ENCODE measurements at places on chromosomes 11 and 22.
A peak's percentile ranks its signal among the peaks of the same experiment; 100 is the strongest.

DNA sequence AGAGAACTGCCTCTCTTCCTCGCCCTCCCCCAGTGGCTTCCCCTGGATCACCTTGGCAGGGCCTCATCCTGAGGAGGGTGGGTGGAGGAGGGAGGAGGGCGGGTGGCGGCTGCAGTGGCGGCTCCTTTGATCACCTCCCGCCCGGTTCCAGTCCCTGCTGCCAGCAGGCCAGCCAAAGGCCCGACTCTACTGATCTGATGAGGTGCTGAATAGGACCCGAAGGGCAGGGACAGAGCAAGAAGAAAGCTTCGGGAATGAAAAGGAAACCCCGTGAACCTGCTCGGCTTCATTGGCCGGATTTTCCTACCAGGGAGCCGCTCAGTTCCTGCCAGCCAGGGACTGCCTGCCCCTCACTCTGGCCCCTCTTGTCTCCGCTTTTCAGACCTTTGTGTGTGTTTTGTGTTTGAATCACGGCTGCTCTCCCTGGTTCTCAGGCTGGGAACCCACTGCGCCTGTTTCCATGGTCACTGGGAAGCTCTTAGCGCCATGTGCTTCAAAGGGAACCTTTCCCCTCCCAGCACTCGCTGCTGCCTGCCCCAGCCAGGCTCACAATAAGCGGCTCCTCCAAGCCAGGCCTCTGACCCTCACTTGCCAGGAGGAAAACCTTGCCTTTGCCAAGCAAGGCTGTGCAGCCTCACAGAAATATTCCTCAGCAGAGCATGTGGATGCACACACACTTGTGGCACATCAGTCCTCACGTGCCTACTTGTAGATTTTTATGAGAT, 56.8 kb downstream of the C22orf31 start:
- peak; percentile 86 for DNase-seq

DNA sequence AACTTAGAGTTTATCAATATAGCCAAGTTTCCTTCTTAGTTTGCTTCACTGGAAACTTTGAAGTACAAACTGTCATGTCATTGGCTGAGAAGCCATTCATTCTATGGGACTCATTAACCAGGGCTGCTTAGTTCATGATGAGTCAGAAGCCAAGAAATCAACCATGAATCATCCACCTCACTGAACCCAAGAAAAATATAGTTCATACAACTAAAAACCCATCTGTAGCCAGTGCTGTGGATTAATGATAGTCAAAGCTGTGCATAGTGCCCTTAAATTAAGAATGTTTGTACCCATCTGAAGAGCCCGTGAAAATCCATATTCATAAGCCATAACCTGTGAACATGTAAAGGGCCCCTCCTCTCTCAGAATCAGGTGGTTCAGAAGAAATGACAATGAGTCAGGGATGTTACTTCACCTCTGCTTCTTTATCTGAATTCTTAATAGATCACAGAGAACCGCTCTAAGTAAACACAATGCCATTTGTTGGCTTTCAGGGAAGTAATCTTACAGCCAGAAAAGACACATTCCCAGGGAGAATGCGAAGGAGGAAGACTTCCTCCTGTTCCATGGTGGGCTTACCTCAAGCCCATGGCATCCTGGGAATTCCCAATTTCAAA, 25.4 kb downstream of the MMP20 start:
- DNase-seq = no peak

DNA sequence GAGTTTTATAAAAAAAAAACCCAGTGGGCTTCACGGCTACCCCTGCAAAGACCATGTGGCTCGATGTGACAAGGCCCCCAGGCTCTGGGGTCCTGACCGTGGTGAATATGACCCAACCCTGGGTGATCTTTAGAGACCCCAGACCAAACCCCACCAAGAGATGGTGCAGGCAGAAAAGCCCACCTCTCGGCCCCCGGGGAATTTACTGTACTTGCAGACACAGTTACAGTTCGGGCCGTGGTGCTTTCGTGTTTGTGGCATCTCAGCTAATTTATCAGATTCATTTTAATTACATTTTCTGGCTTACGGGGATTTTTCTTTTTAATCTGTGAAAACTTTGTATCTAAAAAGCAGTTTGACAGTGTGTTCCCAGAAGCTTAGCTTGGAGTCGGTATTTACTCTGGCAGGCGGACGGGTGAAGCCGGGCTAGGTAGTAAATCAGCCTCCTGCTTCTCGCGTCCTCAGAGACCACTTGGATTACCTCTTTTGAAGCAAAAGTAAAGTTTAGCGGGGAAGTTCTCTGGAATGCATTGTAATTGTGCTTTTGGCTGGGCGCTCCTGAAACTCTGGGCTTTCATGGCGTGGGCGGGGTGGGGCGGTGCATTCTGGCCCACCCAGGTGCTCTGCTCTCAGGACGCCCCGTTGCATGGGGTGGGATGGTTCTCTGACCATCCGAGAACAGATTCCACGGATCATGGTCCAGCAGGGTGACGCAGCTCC, 25.3 kb downstream of the ANO1 start:
- DNase-seq = no peak

DNA sequence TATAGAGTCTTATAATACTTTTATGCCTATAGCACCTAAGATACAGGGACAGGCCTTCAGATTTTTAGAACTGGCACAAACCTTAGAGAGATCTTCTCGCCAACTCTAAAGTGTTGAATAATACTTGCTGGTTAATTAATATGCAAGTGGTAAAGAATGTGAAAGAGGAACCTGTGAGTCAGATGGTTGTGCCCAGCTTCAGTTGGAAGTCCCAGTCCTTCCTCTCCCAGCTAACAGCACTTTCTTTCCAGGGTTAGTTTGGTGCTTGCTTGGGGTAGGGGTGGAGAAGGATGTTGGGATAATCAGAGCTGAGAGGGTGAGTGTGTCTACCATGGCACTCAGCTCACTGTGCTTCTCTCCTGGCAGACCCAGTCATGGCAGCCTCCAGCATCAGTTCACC, 4.9 kb upstream of the TMEM132A start:
- DNase-seq = no peak

DNA sequence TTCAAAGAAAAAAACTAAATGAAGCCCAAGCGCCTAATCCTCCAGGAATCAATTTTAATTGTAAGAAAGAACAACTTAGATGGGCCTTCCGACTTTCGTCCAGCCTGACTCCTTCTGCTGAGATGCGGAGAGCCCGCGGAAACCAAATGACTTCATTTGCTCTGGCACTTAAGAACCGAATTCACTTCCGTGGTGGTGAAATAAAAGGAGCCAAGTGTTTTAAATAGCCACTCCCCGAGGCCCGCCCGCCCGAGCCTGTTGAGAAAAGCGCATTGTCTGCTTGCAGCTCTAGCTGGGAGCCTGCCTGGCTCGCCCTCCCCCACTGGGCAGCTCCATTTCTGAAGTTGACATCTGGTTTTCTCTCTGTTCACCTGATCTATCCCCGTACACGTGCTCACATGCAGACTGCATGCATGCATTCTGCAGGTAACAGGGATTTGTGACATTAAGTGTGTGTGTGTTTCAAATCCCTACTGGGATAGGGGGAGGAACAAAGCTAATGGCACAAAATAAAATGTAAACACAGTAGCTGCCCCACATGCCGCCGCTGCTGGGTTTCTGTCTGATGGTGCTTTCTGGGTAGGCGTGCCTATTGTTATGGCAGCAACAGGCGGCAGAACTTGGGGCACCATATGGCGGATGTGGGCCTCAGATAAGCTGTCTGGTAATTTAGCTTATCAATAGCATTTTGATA, 6.2 kb downstream of the TEAD1 start:
- peak; percentile 91 for DNase-seq

GRCh38 chr11:67604815-67605214, 1.9 kb upstream of the NDUFV1 start:
- DNase-seq = no peak

GRCh38 chr11:19055016-19055415, 5.5 kb downstream of the MRGPRX2 start:
- no peak for DNase-seq

All from caudate nucleus (tissue), 63 donors.